ENCODE measurements at places on chromosomes 1 and 21. TPM values are rescaled to one million over a fixed set of nuclear protein-coding genes. Genes with fewer than 3 reads are reported as not detected.

DNA sequence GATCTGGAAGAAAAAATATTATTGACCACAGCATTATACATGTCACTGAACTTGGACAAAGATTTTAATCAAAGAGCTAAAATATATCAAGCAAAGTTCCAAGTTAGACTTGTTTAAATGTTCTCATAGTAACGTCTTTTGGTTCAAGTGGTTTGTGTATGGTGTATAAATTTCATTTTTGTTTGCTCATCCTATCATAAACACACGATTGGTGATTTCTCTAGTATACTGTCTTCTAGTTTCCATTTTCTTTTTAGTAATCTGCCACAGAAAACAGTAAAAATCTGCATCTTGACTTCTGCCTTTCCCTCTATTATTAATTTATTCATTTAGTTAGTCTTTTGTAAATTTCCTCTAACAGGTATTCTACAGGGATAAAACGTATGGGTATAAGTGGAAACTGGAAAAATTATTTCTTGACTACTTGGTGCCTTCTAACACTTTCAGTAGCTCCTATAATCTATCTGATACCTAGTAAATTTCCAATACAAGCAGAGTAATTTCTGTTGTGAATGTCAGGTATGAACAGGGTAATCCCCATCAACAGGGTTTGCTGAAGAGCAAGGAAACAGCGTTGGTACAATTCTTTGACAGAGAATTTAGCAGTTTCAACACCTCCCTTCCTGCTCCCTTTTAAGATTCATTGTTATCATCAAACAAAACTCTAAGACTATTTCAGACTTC, 268.0 kb downstream of the PTPRC start:
- peaks cover 22% of the 10 kb centered on the region for H3K4me1 ChIP-seq
- DNase-seq, result no peak
- no peak overlapping the region for H3K4me3 ChIP-seq
- no peak overlapping the region for H3K27ac ChIP-seq
- H3K27me3 ChIP-seq, result peaks cover 2% of the 10 kb centered on the region
- peaks cover 25% of the 10 kb centered on the region for H3K36me3 ChIP-seq

GRCh38 chr21:42413093-42413492, 9.4 kb downstream of the UBASH3A start:
- H3K4me1 ChIP-seq, result peaks cover 70% of the 10 kb centered on the region

GRCh38 chr1:169574336-169574735, 11.9 kb downstream of the F5 start:
- H3K27ac ChIP-seq, result no peak overlapping the region
- no peak overlapping the region for H3K4me3 ChIP-seq
- DNase-seq, result no peak
- peaks cover 10% of the 10 kb centered on the region for H3K4me1 ChIP-seq

DNA sequence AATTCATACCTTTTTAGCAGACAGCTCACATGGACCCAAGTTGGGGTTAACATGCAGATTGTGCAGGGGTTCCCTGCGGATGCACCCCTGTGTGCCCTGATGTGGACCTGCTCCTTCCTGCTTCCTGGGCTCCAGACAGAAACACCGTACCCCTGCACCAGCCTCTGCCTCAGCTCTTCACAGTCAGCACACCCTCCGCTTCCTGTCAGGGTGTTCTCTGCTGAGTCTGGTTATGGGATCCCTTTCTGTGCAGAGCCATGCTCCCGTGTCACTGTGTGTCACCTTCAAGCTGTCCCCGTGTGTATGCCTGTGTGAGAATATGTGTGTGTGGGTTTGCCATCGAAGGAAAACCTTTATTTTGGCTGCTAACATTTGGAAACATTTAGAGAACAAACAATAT, 48.7 kb upstream of the KCNJ15 start:
- no peaks in the 10 kb centered on the region for H3K36me3 ChIP-seq
- no peak overlapping the region for H3K27ac ChIP-seq
- no peaks in the 10 kb centered on the region for H3K27me3 ChIP-seq
- H3K4me1 ChIP-seq, result no peaks in the 10 kb centered on the region
- H3K4me3 ChIP-seq, result no peak overlapping the region
- no peak for DNase-seq

GRCh38 chr1:42777852-42778251, 6.9 kb upstream of the TMEM269 start:
- no peak overlapping the region for H3K27ac ChIP-seq
- H3K4me1 ChIP-seq, result peaks cover 37% of the 10 kb centered on the region
- H3K27me3 ChIP-seq, result no peaks in the 10 kb centered on the region
- peak; percentile 36 for DNase-seq
- peaks cover 70% of the 10 kb centered on the region for H3K36me3 ChIP-seq
- H3K4me3 ChIP-seq, result no peak overlapping the region

The CXADR gene
- 0.65 TPM for total RNA-seq

Data from activated CD4-positive, alpha-beta memory T cell treated with anti-CD3 and anti-CD28 coated beads, Interleukin-2, amount 10 ng/mL, durations not matched to agents 7 days and 5 days (primary cell).